ENCODE measurements at places on chromosomes 7 and 10.

GRCh38 chr7:25664593-25664992 is 436.3 kb upstream of the NPVF start:
- DNase-seq: no peak

DNA sequence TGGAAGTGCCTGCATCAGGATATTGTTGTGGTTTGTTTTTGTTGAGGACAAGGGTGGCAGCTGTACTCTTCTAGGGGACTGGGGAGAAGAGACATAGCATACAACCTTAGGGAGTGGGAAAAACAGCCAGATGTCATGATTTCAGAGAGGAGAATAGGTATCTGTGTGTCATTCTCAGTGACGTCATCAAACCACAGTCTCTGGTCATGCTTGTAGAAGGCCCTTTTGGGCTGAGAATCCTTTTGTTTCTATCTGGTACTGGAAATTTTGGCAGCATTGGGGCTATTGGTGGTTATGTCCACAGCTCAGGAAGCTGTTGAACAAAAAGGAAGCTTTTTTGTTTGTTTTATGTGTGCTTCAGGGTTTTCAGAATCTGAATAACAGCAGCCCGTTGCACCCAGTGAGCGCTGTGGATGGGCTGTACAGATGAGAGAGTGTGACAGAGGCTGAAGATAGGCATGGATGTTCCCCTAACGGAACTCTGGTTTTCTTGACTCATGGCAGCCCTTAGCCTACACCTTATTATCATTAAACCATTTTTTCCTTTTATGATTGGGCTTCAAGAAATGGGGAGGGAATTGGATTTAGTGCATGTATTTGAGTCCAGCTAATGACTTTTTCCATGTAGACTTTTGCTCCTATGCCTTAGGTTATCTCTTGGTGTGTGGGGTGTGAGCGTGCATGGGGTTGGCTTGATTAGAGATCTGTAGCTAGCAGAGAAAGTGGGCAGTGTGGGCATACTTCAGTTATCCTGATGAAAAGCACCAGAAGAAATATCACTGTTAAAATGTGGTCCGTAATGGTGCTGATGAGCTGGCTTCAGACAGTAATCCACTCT is 65.7 kb downstream of the SND1 start:
- DNase-seq: no peak

DNA sequence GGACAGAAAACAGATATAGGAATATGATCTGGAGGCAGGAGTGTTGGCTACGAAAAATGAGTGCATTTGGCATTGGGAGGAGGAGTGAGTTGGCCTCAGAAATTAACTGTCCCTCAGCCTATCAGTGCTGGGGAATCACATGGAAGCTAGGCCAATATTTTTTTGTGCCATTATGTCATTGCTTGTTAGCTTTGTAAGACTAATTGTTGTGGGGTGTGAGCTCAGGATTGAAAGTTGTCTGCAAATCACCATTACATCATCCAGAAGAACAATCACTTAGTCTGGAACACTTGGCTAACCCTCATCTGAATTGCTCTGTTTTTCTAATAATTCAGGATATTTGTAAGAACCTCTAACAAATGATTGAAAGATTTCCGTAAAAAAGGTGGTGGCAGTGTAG is 45.2 kb upstream of the SEMA3D start:
- no peak for DNase-seq

- no peak for DNase-seq
Observed at GRCh38 chr10:69334302-69335062, 56.2 kb downstream of the HK1 start.

GRCh38 chr7:57404343-57404966 is 45.5 kb upstream of the ZNF716 start:
- DNase-seq: no peak

GRCh38 chr7:7271094-7271874 is 88.9 kb downstream of the C1GALT1 start:
- DNase-seq: no peak

DNA sequence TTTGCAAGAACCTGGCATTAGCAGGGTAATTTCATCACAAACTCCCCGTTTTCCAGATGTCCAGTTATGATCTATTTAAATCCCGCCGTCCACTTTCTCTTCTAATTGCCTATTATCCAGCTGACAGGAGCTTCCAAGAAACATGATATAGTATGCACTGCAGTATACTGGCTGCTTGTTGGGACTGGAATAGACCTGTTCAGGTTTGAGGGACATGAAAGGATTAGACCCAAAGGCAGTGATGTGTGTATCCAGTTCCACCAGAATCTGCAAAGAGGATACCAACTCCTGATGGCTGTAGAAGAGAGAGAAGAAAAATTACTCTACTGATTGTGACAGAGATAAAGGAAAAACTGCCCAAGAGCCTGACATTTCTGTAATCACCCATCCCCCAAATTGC is 8.9 kb downstream of the MSS51 start:
- DNase-seq: no peak

- DNase-seq: no peak
Observed at GRCh38 chr10:72323771-72324191, 30.9 kb downstream of the DNAJB12 start.

GRCh38 chr10:117967149-117967650 is 79.5 kb downstream of the RAB11FIP2 start:
- DNase-seq: no peak

GRCh38 chr10:26781797-26782196 is 79.0 kb downstream of the ABI1 start:
- DNase-seq: no peak
